AG04449 (cell line): ENCODE measurements at places on chromosomes 12 and 14.

DNA sequence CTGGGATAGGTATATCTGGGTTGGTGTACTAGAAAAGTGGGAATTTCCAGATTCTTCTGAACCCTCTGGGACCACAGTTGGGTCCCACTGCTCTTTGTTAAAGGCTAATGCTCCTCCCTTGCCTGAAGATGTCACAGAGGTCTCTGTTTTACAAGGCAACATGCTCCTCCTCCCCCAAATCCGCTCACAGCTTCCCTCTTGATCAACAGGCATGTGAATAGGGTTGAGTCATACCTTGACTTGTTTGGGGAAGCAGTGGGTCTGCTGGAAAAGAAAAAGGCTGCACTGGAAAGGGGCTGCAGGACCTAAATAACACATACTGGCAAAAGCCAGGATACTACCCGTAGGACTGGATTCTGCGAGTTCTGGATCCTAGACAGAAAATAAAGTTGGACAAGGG lies 165.4 kb upstream of the TMEM260 start:
- DNase-seq: no peak

GRCh38 chr12:14993537-14994266 lies 20.9 kb downstream of the PDE6H start:
- DNase-seq: no peak

DNA sequence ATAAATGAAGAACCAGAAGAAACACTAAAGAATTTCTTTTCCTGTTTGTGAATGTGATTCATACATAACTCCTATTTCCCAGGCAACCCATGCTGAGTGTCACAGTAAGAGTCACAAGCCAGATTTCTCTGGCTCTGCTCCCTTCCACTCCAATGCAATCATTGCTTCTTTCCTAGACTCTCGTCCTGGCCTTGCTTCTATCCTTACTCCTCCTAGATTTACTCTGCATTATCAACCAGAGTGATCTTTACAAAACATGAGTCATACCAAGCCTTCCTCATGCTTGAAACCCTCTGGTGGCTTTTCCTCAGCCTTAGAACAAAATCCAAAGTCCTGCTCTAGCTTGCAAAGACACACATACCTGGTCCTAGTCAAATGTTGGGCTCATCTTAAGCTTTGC lies 13.3 kb downstream of the IL22 start:
- DNase-seq: peak; percentile 68

- no peak for DNase-seq
These were observed 92.9 kb downstream of the ATP23 start for GRCh38 chr12:58034311-58034710.

DNA sequence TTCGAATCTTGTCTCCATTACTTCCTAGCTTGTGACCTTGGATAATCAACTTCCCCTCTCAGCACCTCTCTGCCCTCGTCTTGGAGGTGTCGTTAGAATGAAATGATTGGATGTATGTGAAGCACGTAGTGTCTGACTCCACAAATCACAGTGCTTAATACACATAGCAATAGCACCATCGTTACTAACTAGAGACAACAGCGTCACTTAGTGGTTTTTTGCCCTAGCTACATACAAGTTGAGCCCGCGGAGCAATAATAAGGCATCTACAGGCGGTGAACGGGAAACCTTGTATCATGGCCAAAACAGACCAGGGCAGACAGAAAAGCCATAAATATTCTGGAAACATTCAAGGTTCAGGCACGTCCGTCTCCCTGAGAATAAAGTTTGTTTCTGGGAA lies 154.9 kb downstream of the ASCL4 start:
- no peak for DNase-seq

- DNase-seq: no peak
These were observed 80.2 kb downstream of the KCNA5 start for GRCh38 chr12:5123921-5124320.
